ENCODE measurements at places on chromosomes 13 and 19.

DNA sequence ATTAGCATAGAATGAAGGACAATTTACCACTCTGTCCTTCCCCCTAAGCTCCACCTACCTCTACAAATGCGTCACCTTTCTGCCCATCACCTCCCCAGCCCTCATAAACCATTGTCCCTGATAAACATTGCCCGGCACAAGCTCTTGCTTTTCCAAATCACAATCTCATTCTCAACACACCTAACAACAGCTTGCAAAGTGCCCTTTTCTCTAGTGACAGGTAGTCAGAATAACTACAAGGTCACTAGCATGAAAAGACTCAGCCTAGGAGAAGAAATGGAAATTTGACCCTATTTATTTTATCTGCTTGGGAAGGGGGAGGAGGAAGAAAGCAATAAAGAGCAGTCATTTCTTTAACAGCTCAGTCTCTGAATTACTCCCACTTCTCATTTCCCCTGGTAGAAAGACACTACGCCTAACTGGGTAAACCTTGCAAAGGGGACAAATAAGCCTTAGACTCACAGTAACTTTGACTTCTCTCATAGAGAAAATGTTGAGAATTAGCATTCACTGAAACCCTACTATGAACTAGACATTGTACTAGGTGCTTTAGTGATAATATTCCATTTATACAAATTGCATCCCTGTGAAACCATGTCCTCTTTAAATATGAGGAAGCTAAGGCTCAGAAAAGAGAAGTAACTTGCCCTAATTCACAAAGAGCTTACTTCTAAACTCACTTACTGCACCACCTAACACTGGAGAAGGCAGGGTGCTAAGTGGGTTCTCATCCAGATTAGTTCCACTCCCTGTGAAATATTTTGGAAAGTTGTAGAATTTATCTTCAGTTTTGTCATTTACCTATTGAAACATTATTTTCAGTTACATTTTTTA, 116.2 kb upstream of the FNDC3A start:
- no peak for DNase-seq

DNA sequence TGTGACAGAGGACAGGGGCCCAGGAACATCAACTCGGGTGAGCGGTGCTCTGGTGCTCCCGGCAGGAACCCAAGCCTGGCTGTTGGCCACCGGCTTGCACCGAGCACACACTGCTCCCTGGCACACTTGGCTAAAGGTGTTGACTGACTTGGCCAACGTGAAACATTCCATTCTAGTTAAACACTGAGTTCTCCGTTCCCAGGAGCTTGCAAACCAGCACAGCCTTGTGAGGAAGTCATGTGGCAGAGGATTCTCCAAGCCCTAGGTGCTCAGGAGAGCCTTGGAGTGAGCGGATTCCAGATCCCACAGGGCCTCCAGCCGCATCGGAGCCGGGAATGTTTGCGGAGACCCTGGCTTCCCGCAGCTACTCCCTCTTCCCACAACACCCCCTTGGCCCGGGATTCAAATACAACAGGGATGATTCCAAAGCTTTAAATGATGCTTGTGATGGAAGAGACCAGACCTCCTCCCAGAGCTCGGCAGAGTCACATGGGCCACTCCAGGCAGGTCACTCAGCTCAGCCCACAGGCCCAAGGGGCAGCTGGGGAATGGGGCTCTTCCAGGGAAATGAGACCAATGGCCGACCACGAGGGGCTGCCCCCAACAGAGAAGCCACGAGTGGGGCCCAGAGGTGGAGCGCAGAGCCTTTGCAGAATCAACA, 2.9 kb downstream of the C13orf46 start:
- DNase-seq: no peak

GRCh38 chr19:2014731-2015607, 545 bp downstream of the BTBD2 start:
- DNase-seq: peak; percentile 43

GRCh38 chr19:50046649-50047503, 21.1 kb downstream of the ZNF473 start:
- DNase-seq: peak; percentile 87

DNA sequence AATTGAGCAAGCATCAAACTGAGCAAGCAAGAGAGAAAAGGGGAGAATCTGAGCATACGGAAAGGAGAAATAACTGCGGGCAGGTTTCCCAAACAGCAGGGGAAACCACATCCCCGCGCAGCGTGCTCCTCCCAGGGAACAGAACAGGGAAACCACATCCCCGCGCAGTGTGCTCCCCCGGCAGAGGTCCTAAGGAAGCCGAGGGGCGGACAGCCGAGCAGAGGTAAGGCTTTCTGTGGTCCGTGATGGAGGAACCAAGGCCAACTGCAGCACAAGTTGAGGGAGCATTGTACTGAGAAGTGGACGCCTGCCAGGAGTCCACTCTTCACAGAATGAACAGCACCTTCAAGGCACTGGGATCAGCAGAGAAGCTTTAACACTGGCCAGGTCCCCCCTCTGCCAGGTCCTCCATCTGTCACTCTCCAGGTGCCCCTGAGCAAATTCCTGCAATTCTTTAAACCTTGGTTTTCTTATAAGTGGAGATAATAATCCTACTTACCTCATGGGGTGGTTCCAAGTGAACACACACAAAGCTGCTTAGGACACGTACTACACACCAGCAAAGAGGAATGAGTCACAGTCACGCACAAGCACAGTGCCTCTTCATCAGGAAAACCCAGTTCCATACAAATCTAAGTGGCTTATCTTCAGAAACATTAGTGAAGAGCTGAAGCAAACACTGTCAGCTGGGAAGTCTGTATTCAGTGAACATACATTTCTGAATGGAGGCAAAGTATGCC, 23.0 kb upstream of the LAMP1 start:
- DNase-seq: no peak

- no peak for DNase-seq
Observed at GRCh38 chr19:18098891-18099622, 1.5 kb downstream of the MAST3 start.

DNA sequence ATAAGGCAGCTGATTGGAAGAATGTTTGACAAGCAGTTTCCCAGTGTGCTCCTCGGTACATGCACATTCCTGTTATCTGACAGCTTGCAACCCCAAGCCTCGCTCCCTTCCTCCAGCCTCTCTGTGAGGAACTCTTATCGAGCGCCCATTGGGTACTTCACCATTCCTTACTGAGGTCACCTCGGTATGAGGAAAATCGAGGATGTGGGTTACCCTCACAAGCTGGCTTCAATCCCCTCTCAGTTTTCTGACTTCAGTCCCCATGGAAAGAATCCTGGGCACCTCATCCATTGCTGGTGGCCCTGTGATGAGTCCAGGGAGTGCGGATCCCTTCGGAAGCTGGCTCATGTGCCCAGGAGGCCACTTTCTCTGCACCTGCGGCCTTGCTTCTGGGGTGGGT, 17.3 kb downstream of the TEX29 start:
- no peak for DNase-seq

DNA sequence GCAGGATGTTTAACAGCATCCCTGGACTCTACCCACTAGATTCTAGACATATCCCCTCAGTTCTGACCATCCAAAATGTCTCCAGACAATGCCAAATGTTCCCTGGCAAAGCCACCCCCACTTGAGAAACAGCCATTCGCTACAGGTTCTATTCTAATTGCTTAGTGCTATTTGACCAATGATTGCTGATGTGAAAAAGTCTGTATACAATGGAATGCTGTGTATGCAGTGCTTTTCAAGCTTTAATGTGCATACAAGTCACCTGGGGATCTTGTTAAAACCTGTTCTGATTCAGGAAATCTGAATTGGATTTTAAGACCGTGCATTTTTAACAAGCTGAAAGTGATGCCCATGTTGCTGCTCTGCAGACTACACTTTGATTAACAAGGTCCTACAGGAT, 331.8 kb upstream of the KLF12 start:
- no peak for DNase-seq

- peak; percentile 33 for DNase-seq
Observed at GRCh38 chr13:33644581-33645543, 173.1 kb upstream of the RFC3 start.

GRCh38 chr19:44748426-44749254, at the start of gene BCL3:
Gene BCL3, plus strand, starts transcription at chr19:44748708. Its CDS starts 83 bp downstream, at chr19:44748791.
- DNase-seq: no peak

GRCh38 chr19:16594681-16595091, 22.5 kb upstream of the SLC35E1 start:
- no peak for DNase-seq

GRCh38 chr13:22874839-22875238, 305.9 kb upstream of the SGCG start:
- no peak for DNase-seq

- no peak for DNase-seq
Observed at GRCh38 chr19:28483197-28483596, 729.8 kb downstream of the UQCRFS1 start.

DNA sequence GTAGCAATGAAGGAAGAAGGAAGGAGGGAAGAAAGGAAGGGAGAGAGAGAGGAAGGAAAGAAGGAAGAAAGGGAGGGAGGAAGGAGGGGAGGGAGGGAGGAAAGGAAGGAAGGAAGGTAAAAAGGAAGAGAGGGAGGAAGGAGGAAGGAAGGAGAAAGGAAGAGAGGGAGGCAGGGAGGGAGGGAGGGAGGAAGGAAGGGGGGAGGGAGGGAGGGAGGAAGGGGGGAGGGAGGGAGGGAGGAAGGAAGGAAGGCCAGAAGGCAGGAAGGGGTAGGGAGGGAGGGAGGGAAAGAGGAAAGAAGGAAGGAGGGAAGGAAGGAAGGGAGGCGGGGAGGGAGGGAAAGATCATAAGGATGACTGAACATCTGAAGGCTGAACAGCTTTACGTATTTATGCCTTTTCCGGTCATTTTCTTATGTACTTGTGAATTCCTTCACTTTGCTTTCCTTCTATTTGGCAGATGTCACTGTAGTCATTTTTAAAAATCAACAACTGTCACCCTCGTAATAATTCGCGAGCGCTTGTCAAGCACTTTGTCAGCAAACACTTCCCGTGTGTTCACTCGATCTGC, 6.7 kb upstream of the TTYH1 start:
- no peak for DNase-seq

DNA sequence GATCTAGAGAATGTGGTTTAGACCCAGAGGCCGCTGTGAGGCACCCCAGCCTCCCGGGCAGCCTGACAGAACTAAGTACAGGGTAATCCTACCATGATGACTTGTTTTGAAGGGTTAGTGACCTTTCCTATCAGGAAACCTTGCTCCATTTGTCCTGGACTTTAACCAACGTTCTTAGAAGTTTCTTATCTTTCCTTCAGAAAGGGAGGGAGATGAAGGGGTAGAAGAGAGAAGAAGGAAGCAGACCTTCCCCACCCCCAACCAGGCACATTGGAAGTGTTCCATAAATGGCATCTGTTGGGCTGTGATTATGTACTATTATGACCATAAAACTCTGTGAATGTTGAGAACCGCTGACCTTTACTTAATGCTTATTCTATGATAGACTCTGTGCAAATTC, 184.2 kb downstream of the OXGR1 start:
- no peak for DNase-seq

DNA sequence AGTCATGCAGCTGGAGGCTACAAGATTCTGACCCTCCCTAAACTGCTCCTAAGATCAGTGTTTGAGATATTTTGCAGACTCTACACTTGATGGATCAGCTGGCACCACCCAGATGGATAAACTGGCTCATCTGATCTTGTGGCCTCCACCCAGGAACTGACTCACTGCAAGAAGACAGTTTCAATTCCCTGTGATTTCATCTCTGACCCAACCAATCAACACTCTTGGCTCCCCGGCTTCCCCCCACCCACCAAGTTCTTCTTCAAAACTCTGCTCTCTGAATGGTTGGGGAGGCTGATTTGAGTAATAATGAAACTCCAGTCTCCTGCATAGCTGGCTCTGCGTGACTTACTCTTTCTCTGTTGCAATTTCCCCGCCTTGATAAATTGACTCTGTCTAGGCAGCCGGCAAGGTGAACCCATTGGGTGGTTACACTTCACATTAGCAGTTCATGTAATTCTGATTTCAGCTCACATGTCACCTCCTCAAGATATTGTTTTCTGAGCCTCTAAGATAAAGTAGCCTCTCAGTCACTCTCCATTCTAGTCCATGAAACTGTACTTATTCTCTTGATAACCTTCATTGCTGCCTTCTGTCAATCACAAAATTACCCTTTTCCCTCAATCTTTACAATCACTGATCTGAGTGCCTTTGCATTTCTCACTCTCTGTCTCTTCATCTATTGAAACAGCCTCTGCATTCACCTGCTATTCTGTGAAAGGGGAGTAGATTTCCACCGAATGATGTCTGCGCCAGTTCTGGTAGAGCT, 9.9 kb upstream of the FPR3 start:
- no peak for DNase-seq

DNA sequence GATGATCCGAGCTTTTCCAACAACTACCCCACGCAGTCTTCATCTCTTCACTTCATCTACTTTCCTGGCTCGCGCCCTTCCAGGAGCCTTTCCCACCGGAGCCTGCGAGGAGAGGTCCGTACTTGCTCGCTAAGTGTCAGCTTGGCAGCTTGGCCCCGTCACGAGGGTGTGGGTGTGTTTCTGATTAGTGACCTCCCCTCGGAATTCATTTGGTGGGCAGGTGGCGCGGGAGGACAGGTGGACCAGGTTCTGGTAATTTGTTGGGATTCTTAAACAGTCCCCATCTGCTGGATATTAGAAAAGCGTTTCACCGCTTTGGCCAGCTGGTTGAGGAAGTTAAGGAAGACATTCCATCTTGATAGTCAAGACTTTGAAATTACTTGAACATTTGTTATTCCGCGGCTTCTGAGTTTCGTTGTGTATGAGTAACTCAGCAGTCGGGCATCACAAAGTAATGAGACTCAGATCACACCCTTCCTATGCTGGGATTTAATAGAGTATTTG, 515 bp downstream of the UFM1 start:
- DNase-seq: no peak

DNA sequence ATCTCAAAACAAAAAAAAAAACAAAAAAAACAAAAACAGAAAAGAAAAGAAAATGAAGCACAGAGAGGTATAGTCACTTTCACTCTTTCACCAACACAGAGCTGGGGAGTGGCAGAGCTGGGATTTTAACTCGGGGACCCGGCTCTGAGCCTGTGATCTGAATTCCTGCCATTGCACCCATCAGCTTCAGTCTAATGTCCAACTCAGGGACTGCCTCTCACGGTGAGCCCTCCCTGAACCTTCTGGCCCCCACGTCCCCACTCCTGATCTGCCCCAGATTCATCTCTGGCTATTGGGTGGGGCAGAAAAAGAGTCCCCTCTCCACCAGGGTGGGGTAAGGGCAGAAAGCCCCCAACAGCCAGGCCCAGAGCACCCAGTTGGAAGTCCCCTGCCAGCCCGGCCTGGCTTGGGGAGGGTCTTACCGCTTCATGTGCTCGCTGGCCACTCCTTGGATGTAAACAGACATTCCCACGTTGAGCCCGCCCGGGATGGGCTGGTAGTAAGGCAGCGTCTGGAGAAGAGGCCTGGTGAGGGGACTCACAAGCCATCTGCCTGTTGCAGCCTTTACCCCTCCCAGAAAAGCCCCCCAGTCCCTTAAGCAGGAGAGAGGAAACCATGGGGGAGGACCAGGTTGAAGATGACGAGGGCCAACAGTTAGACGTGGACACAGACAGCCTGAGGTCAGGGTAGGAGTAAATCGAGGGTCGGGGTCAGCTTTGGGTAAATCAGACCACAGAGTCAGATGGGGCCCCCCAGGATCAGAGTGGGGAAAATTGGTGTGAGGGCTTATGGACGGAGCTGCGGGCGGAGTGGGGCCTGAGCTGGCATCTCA, 520 bp downstream of the LGALS4 start:
- no peak for DNase-seq
